IMR-90 (cell line): ENCODE measurements at places on chromosomes 4 and X. TPM values are rescaled to one million over a fixed set of nuclear protein-coding genes. Genes with fewer than 3 reads are reported as not detected.

NHSL2 gene
- total RNA-seq = 0.72 and 0.83 TPM in 2 replicates

ZCCHC12 gene
- under 0.01 TPM in 1 of 2 replicates, not detected in the other for total RNA-seq

MAD2L1 gene
- 13.6 and 32.2 TPM in 2 replicates for total RNA-seq

KCND1 gene
- total RNA-seq = 0.28 and 0.36 TPM in 2 replicates

ZCCHC18 gene
- 0.36 and 0.83 TPM in 2 replicates for total RNA-seq

C4orf50 gene
- not detected in 2 replicates for total RNA-seq

FRMPD3 gene
- total RNA-seq = under 0.01 TPM in 2 replicates

ALAS2 gene
- not detected in 2 replicates for total RNA-seq

GATA1 gene
- total RNA-seq = not detected in 2 replicates

GUCY1B1 gene
- total RNA-seq = 2.8 and 2.9 TPM in 2 replicates

GLRB gene
- 3.0 and 3.9 TPM in 2 replicates for total RNA-seq

ATP1B4 gene
- not detected in 2 replicates for total RNA-seq
